ENCODE measurements at places on chromosomes 2 and 18.

GRCh38 chr2:127421116-127421800 is 3.0 kb downstream of the PROC start:
- no peak for DNase-seq

GRCh38 chr2:126482582-126483464 is 173.1 kb upstream of the GYPC start:
- DNase-seq: no peak

GRCh38 chr2:72089537-72089936 is 58.1 kb downstream of the CYP26B1 start:
- no peak for DNase-seq

- DNase-seq: no peak
Observed at GRCh38 chr2:109260886-109261700, 132.1 kb downstream of the SH3RF3 start.

- no peak for DNase-seq
Observed at GRCh38 chr2:225574582-225575138, 175.2 kb downstream of the NYAP2 start.

DNA sequence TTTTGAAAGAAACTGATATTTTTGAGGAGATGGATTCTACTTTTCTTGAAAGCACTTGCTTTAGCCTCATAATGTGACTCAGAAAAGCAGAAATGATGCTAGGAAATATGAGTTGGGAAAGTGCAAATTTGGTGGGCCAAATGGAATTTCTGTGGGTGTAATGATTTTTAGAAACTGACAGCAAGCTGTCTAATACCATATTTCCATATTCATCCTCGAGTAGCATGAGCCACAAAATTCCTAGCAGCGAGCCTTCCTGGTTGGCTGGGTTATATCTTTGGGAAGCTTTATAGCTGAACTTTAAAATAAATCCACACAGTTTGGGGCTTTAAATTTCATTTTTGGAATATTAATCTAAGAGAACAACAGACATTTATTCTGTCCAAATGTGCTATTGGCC is 190.0 kb downstream of the DSC3 start:
- no peak for DNase-seq

GRCh38 chr2:61450144-61450543 is 20.7 kb downstream of the USP34 start:
- DNase-seq: no peak

DNA sequence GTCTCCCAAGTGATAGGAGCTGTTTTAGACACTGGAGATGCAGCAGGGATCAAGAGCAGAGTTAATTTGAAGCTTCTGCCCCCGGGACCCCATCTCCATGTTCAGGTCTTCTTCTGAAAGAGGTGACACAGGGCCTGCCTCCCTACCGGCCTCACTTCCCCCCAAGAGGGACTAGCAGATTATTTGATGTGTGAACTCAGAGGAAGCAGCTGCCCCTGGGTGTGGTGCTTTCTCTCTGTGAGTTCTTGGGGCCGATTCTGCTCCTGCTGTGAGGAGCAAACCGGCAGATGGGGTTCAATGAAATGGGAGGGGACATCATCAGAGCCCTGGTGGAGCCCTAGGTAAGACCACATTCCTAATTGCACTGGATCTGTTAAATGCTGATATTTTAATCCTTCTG is 193.4 kb downstream of the FBXO15 start:
- DNase-seq: no peak

GRCh38 chr2:165009466-165009865 is 54.1 kb upstream of the SLC38A11 start:
- no peak for DNase-seq

- DNase-seq: no peak
Observed at GRCh38 chr18:26655525-26656430, 107.4 kb upstream of the KCTD1 start.

GRCh38 chr2:6932828-6933227 is 15.6 kb downstream of the RNF144A start:
- DNase-seq: no peak

DNA sequence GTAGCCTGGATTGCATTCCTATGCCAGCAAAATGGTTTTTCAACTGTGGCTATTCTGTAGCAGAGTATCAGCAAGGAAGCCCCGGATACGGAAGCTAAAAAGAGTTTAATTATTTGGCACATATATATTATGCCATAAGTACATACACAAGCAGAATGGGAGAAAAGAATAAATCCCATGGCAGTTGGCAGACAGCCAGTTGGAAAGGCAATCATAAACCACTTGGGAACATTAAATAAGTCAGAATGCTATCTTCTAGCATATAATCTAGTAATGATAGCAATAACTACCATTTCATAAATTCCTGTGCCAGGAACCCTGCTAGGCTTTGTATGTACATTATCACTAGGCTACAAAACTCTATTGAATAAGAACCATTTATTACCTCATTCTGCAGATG is 26.0 kb downstream of the GALNT5 start:
- DNase-seq: no peak

GRCh38 chr2:195575016-195575415 is 82.0 kb upstream of the SLC39A10 start:
- no peak for DNase-seq

DNA sequence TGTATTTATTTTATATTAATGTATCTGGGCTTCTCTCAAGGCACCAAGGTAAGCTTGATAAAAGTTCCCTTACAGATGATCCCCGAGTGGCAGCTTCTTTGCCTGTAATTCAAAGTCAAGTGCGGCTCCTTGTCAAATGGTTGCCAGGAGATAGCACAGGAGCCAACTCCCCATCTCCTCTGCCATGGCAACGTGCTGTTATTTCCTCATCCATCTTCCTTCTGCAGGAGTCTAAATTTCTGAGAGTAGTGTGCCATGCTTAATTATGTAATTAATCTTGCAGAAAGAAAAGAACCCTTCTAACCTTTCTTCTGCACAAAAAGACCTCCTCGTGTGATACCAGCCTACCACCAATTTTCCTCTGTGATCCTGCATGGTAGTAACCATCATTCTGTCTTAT is 46.2 kb upstream of the ACMSD start:
- no peak for DNase-seq

GRCh38 chr2:112803691-112804521 is 19.6 kb upstream of the IL1A start:
- no peak for DNase-seq

- DNase-seq: no peak
Observed at GRCh38 chr2:105788670-105789290, 44.1 kb downstream of the NCK2 start.

DNA sequence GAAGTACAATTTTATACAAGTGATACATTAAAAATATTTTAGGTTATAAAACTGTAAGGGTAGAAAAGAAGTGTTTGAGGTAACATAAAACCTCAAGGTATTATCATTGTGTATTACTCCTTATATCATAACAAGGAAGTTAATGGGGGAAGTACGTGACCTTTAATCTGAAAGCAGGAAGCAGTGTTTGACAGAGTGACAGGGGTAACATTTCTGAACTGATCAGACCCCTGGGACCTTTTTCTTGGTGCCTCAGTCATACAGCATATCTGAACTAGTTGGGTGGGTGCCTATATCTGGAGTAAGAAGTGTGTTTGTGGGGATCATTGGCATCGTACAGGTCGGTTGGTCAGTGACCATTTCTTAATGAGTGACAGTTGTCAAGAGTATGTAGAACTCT is 43.0 kb downstream of the MALT1 start:
- no peak for DNase-seq

DNA sequence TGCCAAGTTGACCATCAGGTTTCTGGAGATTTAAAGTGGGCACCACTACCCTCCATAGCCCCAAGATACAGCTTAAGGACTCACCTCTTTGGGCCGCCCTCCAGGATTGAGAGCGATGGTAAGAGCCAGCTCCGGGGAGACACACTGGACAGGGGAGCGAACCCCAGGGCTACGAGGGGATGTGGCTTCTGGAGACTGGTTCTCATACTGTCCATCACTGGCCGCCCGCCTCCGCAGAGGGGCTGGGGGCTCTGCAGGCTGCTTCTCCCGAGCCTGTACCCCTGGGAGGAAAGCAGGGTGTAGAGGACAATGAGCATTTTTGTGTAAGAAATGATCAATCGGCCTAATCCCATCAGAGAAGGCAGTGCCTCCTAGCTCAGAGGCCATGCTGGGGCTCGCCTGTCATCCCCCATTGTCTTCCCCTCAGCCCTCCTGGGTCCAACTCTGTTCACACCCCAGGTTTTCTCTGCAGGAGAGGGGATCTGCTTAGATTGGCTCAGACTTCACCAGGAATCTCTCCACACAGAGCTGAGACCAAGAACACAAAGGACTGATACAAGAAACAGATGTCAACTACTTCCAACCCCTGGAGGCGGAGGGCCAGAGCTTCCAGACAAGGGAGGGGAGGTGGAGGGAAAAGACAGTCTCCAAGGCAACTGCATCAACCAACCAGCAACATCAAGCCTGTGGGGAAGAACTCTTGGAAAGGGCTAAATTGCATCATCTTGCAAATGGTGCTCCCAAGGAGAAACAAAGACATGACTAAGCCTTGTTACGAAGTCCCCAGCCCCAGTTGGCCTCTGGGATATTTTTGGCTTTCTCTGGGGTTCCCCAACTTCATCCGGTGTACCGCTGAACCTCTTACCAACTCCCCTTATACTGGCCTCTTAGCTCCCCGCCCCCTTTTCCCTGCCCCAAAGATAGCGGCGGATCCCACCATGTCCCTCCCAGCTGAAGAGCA is 166.6 kb downstream of the TNS1 start:
- no peak for DNase-seq

- DNase-seq: no peak
Observed at GRCh38 chr18:45939236-45939635, 27.9 kb downstream of the EPG5 start.
